Amniotic stem cell (primary cell): ENCODE measurements at places on chromosomes 11 and 22.

GRCh38 chr11:130220311-130221035 is 60.9 kb downstream of the ST14 start:
- no peak for DNase-seq

- no peak for DNase-seq
Measured at GRCh38 chr22:26527574-26528465, 15.5 kb upstream of the TFIP11 start.

- no peak for DNase-seq
Measured at GRCh38 chr11:113615773-113616172, 90.3 kb downstream of the TMPRSS5 start.

- DNase-seq: no peak
Measured at GRCh38 chr11:77353131-77353530, 51.6 kb upstream of the GDPD4 start.

DNA sequence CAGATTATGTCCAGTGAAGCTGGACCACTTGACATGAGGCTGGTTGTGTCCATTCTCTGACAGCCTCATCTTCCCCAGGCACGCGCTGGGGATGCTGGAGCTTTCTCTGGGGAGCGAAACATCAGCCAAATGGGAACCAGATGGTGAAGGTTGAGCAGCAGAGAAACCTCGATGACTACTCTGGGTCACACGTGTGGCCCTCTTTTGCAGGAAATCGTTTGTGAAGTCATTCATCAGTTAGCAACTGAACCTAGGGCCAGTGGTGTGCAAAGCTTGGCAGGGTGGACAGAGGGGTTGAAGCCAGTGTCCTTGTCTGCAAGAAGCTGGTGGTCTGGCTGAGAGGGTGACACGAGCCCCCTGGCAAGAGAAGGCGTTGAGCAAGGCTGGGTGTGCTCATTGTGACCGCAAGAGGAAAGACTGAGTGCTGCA is 109.8 kb downstream of the ZBTB16 start:
- DNase-seq: no peak

DNA sequence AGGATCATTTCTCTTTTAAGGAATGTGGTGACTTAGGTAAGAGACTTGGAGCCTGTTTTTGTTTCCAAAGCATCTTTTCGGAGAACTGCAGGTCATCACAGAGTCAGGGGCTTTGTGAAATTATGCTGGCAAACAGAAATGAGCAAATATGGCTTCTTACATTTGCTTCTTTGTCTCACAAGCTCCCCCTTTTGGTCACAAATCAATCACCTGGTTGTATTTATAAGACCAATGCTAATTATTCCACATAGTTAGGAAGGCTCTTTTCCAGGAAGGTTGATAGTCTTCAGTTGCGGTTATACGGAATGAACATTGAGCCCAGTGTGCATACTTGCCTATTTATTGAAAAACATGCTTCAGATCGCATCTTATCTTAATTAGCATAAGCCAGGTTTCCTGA is 34.6 kb upstream of the CEP126 start:
- peak; percentile 34 for DNase-seq
